ENCODE measurements at places on chromosomes 6 and 20.

DNA sequence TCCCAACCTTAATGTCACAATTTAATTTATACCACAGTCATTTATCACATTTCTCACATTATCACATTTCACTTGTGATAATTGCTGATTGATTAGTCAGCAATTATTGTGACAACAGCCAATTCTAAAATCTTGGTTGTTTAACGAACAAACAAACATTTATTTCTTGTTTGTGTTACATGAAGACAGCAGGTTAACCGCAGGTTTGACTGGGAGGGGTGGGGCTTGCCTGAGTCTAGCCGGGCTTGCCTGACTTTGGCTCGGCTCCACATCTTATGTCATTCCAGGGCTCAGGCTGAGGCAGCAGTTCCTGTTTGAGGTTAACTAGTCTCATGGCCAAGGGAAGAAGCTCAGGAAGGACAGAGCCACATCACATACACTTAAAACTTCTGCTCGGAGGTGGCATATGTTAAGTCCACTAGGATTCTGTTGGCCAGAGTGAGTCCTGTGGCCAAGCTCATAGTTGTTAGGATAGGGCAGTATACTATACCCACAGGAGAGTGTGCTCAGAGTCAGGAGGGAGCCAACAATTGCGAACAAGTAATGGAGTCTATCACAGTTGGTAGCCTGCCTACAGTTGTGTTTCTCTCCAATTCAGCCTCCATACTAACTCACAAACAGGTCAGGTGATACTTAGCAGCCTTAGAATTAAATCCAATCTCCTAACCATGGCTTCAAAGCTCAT, 90.0 kb upstream of the IFNGR1 start:
- DNase-seq, result no peak

- DNase-seq, result no peak
These were observed 16.6 kb downstream of the ADTRP start for GRCh38 chr6:11761744-11762620.

DNA sequence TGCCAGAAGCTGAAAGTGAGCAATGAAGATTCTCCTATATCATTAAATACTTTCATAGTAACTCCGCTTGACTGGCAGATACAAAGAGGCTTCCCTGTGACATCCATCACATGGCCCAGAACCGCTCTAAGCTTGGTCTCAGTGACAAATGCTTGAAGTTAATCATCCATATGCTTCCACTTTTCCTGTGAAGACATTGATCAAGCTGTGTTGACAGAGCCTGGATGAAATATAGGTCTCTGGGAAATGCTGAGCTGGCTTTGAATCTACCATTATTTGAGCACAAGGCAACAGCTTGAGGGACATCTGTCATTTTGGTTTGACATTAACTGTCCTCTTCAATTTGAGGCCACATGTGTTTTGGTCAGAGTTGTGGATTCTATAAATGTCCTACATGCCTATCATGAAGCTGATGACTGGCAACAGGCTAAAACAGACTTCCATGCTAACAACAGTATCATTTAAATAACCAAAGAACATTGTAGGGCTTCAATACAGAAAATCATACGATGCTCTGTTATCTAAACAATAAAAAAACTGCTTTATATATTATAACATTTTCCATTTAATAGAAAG, 402.2 kb upstream of the IRAK1BP1 start:
- no peak for DNase-seq

DNA sequence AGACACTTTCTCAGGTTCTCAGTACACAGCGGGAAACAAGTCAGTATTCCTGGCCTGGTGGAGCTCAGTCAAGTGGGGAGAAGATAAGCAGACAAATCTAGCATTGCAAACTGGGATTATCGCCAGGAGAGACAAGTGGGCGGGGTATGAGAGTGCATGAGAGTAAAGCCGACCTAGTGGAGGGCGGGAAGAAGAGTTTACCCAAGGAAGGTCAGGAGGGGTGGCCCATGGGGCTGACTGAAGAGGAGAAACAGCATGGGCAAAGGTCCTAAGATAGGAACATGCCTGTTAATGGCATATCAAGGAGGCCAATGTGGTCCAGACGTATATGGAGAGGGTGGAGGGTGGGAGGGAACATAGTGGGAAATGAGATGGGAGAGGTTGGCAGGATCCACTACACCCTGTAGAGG, 12.4 kb upstream of the CSNK2A1 start:
- DNase-seq, result no peak

GRCh38 chr6:56699066-56699654, 56.5 kb upstream of the DST start:
- no peak for DNase-seq

- no peak for DNase-seq
These were observed 1.4 kb upstream of the SLC13A3 start for GRCh38 chr20:46652699-46653098.

- no peak for DNase-seq
These were observed 628.3 kb downstream of the MMUT start for GRCh38 chr6:48834706-48835105.

DNA sequence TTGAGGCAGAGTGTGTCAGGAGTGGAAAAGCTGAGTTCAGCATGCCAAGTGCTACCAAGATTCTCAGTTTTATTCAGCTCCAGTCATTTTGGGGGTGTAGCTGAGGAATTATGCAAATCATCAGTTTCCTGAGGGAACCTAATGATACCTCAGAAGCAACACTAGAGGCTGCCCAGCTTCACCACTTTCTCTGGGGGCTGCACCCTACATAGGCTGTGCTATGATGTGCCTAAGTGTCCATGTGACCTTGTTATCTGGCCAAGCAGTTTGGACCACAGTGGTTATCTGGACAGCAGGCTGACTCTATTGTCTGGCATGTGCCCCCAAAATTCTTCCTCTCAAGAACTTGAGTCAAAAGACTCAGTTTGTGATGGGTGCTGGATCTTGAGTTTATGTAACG, 374.6 kb upstream of the SYNCRIP start:
- DNase-seq, result no peak

DNA sequence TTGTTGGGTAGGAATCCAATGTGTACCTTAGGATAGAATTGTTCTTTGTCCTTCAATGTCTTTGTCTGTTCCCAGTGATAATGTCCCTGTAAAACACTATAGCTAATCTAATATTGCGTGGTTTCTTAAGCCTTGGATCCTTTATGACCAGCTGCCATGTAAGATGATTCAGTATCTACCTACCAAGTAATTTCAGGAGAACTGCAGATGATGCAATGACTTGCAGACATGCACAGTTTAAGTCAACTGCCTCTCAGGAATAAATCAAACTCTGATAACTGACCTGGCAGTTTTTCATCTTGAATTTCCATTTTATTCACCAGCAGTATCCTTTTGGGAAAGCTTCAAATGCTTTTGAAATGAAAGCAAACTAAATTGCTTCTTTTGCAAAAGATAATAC, 157.8 kb downstream of the TPBG start:
- no peak for DNase-seq

DNA sequence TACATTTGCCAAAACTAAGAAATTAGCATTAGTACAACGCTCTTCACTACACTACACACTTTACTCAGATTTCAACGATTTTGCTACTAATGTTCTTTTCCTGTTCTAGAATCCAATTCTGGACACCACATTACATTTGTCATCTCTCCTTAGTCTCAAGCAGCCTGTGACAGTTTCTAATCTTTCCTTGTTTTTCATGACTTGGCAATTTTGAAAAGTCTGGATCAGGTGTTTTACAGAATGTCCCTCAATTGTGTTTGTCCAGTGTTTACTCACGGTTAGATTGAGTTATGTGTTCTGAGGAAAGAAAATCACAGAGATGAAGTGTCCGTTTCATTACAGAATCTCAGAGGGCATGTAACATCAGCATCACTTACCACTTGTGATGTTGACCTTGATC, 372.6 kb downstream of the TFAP2A start:
- DNase-seq, result no peak

DNA sequence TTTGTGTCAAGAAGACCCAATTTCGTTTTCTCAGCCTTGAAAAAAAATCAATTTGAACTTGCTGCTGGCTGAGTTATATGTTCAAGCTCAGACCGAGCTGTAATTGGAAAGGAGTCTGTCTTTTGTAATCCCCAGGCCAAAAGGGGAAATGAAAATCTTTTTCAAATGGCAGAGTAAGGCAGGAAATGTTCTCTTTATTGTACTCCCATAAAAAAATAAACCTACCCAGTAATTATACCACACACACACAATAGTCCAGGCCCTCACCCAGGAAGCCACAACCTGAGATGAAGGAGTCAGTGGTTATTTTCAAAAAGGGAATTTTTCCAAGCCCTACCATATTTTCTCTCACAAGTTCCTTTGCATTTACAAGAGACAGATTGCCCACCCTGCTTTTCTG, 45.3 kb downstream of the CLIC5 start:
- peak; percentile 25 for DNase-seq

DNA sequence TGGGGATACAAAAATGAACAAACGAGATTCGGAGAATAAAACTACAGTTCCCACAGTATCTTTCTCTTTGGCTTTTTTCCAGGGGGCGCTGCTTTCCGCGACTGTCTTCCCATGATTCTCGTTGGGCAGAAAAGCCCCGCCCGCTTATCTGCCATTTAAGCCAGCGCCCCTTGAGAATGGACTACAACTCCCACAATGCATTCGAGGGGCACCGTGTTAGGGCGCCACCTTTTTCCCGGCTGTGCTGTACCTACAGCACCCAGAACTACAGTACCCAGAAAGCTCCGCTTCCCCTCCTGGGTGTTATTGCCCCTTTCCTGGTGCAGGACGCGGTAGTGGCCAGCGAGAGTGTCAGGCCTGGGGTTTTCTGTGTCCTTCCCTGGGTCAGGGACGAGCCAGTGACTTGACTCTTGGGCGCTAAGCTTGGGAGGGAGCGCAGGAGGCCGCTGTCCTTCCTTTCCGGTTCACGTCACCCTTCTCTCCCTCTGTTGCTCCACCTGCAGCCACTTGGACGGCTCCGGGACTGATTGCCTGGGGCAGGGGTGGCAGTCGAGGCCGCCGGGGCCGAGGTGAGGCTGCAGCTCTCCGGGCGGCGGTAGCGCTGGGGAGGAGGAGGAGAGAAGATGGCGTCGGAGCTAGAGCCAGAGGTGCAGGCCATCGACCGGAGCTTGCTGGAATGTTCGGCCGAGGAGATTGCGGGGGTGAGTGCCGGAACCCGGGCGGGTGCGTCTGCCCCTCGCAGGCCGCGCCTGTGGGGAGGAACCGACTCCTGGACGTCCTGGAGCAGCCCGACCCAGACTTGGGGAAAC, at the start of gene UBR2:
UBR2 (plus strand) TSS at position 333 of the 809 bp plus-strand sequence; CDS start at position 624, 291 bp downstream.
- DNase-seq, result peak; percentile 89

DNA sequence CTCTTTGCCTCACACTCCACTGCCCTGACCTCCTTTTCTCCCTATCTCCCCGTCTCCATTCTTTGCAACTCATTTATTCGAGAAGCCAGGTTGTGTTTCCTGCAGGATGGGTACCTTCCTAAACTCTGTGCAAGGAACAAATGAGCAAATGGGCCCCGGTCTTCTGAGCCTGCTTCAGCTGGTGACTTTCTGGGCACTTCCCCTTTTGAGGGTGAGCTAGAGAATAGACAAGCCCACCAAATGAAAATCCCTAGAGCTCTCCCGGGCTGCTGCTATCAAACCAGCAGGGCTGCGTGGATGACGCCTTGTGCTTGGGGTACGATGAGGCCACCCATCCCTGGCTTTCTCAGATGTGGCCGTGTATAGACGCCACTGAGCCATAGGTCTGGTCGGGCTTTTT, 91.0 kb upstream of the FOXA2 start:
- no peak for DNase-seq

DNA sequence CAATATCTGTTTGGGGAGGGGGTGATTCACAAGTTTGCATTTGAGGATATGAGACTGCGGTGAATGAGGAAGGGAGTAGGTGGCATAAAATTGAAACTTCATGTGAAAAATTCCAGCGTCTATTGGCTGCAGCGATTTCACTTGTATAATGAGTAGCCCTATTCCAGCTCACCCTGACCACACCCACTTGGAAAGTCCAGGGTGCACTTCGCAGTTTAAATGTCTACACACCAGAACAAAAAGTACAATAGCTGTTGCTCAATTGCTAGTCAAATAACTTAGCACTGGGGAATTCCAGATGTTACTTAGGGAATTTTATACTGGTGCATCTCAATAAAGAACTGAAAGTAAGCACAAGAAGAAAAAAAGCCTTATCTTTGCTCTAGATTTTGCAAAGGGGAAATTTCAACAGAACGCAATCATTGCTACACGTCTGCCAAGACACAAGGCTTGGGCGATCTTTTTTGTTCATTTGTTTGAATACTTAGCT, 6.3 kb downstream of the TNFAIP3 start:
- no peak for DNase-seq

DNA sequence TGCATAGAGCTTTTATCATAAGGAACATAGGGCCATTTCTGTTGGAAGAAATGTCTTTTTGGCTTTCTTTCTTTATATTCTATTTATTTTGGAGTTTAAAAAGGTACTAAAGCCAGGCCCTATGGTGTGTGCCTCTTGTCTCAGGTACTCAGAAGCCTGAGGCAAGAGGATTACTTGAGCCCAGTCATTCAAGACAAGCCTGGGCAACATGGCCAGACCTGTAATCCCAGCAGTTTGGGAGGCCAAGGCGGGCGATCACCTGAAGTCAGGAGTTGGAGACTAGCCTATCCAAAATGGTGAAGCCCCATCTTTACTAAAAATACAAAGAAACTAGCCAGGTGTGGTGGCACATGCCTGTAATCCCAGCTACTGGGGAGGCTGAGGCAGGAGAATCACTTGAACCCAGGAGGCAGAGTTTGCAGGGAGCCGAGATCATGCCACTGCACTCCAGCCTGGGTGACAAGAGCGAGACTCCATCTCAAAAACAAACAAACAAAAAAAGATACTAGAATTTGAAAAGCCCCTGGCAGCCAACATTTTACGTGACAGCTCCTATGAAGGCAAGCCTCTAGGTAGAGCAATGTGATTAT, 80.0 kb downstream of the CBFA2T2 start:
- DNase-seq, result no peak

DNA sequence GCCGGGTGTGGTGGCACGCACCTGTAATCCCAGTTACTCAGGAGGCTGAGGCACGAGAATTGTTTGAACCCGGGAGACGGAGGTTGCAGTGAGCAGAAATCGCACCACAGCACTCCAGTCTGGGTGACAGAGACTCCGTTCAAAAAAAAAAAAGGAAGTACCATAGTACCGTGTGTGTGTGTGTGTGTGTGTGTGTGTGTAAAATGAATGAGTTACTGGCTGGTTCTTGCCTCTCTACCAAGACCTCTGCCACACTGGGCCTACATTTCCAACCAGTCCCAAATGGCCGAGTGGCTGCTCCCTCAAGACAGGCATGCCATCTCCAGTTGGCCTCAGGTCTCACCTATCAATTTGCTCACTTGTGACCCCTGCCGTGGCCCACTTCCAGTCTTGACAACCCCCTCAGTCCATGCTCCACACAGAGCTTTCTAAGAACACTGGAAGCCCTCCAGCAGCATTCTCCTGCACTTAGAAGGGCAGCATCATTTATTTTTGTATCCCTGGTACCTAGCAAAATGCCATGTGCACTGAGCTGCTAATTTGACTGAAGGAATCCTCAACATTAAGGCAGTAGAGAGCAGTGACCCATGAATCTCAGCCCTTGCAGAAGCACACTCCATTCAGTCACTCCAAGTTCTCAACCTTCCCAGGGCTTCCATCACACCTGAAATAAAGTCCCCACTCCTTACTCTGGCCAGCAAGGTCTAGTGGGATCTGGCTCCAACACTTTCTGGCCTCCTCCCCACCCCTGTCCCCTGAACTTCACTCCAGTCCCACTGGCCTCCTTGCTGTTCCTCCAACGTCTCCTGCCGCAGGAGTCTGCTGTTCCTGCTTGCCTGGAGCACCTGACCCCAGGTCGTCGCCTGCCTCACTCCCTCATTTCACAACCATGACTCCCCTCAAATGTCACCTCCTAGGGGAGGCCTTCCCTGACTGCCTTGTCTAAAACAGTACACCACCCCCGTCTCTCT, 29.9 kb downstream of the COX4I2 start:
- no peak for DNase-seq

All from NCI-H1417 treated with DMSO at 0.1 percent for 48 hours (cell line).